ENCODE measurements at places on chromosomes 16 and 17. TPM values are rescaled to one million over a fixed set of nuclear protein-coding genes. Genes with fewer than 3 reads are reported as not detected.

GRCh38 chr17:19531780-19532501 lies 1.7 kb upstream of the SLC47A1 start:
- no peak for DNase-seq

DNA sequence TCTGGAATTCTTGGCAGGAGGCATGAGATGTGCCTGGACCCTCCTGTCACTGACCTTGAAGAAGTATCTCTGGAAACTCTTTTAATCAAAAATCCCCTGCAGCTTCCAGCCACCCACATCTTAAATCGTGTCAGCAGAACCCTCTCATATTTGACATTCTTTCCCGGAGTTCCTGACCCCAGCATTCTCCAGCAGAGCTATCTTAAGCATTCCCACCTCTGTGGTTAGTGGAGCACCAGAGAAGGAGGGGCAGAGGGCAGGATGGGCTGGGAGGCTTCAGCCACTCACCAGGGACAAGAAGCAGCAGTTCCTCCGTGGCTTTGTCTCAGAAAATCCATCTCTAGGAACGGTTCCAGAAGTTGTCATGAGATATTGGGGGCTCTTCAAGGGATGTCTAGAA lies 149.9 kb downstream of the RGS9 start:
- no peak for DNase-seq

DNA sequence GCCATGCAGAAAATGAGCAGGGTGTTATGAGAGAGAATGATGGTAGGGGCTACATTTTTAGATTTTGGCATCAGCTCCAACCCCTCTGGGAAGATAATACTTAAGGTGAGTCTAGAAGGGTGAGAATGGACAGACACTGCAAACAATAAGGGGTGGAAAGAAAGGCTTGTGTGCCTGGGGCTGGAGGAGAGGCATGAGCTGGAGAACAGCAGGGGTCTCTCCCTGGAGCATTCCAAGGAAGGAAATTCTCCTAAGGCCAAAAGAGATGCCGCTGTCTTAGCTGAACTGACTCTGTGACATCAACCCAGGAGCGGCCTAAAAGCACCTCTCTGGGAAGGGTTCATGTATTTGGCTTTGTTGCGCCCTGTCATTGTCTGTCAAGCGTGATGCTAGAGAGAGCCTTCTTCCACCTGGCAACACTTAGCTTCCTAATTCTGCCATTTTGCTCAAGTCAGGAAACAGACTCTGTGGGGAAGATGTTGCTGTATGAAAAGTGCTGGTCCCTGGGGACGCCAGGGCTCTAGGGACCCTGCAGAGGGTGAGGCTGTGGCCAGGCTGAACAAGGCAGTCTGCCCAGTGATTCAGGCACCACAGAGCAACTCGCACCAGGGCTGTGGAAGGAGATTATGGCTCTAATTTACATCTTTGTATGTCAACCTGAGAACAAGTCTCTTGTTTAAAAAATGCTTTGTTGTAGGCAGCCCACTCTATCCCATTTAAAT lies 225.7 kb downstream of the CBLN1 start:
- DNase-seq: no peak

DNA sequence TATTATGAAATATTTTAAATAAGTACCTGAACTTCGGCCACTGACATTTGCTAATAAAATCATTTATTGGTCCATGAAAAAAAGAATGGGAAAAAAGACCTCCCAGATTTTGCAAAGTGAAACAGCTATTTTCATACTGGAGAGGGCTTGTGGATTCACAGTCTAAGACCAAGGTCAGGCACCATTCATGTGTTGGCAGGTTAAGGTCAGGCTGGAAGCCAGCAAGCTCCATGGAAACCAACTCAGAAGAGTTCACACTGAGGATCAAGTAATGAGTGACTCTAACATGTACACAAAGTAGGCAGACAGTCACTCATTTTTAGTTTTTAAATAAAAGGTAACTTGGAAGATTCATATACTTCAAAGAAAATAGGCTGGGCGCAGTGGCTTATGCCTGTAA lies 3.4 kb downstream of the DNAJA2 start:
- no peak for DNase-seq

- no peak for DNase-seq
Measured at GRCh38 chr16:69626256-69626655, 60.5 kb downstream of the NFAT5 start.

GRCh38 chr16:83913245-83913633 lies 14.3 kb downstream of the MLYCD start:
- DNase-seq: no peak

- DNase-seq: no peak
Measured at GRCh38 chr16:51391798-51392511, 240.9 kb upstream of the SALL1 start.

GRCh38 chr17:57651996-57652395 lies 93.1 kb downstream of the CCDC182 start:
- DNase-seq: no peak

DNA sequence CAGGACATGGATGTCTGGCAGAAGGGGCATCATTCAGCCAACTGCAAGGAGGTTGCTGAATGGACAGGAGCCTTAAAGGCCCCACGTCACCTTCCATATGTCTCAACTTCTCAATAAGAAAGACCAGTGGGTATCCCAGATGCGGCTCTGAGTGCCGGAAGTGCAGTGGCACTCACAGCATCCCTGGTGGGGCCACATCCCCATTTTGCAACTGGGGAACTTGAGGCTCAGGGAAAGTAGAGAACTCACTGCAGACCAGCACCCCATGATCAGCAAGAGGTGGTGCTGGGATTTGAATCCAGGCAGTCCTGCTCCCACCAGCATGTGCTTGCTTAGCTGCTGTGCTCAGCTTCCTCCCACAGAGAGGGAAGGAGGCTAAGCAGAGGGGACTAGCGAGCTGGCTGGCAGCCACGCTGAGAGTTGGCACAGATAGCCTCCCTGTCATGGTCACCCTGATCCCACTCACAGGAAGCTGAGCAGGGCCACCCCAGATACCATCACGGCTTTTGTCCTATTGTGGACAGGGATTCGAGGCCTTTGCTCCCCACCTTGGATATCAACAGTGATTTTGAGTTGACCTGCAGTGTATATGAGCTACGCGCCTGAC lies 294.2 kb upstream of the FOXF1 start:
- peak; percentile 53 for DNase-seq

GRCh38 chr17:71975331-71975801 lies 145.5 kb upstream of the SOX9 start:
- DNase-seq: no peak

- no peak for DNase-seq
Measured at GRCh38 chr16:31118223-31119155, 1.0 kb downstream of the KAT8 start.

GRCh38 chr16:27389272-27389961 lies 12.6 kb upstream of the IL21R start:
- peak; percentile 34 for DNase-seq

DNA sequence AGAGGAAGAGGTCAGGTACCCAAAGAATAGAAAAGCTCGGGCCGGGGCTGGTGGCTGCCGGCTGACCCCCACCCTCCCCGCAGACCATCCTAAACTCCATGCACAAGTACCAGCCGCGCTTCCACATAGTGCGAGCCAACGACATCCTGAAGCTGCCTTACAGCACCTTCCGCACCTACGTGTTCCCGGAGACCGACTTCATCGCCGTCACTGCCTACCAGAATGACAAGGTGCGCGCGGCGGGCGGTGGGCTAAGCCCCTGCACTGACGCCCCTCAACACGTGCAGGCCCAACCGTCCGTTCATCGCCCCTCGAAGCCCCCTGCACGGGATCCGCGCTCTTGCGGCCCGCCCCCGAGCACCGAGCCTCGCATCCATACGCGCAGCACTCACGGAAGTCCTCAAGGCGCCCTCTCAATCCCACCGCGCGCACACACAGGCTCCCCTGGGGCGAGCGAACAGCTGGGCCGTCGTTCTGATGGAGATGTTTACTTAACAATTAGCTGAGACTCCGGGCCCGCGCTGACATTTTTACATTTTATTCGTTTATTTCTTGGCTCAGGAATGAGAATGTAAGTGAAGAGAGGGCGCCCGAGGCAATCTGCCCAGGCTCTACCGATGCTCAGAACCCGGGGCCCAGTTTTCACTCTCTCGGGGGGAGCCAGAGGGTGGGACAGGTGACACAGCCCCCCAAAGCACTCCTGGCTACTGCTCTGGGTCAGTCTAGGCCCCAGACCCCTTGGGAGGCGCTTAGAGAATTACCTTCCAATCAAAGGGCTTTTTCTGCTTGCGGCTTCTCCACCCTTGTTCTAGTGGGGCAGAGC lies 3.5 kb downstream of the TBX2 start:
- DNase-seq: no peak

- DNase-seq: no peak
Measured at GRCh38 chr17:35577830-35578196, 558 bp downstream of the PEX12 start.

- peak; percentile 17 for DNase-seq
Measured at GRCh38 chr16:20866145-20866772, 33.9 kb downstream of the DCUN1D3 start.

DNA sequence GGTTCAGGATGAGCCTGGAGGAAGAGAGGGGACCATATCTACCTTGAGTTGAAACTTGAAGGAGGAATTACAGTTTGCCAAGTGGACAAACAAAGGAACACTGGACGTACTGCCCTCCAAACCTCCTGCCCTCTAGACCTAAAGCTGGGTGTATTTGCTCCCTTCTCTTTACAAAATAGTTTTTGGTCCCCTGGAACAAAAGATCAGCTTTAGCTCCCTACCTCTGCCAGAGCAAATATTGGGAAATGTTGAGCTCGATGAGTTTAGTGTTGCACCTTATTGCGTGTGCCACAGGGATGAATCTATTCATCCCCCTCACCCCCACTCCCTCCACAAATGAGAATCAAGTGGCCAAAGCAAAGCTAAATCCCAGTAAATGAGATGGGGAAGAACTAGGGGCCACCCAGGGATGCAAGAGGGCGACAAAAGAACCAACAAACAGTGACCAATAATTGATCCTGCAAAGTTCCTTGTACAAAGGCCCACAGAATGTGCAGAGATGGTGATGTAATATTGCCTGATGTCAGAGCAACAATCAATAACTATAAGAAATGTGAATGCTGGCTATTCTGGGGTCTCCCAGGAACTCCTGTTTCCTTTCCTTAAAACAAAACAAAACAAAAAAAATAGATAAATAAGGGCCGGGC lies 17.2 kb upstream of the TAT start:
- DNase-seq: no peak

DNA sequence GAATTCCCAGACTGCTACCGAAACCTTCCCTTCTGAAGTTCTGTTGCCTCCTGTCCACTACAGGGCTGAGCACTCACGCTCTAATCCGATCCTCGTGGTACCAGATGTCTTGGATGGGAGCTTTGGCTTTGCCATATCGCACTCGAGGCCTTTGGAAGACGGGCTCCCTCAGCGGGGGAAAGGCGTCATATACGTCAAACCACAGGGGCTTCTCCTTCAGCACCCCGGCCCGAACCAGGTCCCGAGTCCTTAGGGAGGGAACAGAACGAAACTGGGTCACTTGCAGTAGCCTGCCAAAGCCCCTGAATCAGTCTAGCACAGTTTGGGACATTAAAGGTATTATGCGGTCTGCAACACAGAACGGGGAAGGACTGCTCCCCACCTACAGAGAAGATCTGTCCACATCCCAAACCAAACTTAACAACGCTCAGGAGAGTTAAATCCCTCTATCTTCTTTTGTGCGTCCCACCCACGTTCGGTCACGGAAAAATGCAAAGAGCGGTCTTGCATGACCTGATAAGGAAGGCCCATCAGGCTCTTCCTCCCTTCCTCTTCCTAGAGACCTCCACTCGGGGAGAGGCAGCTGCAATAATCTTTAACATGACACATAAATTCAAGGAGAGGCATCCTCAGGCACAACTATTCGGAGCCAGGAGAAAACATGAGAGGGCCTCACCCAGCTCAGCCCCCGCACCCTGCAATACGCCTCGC lies 526 bp downstream of the MRPS23 start:
- DNase-seq: no peak

DNA sequence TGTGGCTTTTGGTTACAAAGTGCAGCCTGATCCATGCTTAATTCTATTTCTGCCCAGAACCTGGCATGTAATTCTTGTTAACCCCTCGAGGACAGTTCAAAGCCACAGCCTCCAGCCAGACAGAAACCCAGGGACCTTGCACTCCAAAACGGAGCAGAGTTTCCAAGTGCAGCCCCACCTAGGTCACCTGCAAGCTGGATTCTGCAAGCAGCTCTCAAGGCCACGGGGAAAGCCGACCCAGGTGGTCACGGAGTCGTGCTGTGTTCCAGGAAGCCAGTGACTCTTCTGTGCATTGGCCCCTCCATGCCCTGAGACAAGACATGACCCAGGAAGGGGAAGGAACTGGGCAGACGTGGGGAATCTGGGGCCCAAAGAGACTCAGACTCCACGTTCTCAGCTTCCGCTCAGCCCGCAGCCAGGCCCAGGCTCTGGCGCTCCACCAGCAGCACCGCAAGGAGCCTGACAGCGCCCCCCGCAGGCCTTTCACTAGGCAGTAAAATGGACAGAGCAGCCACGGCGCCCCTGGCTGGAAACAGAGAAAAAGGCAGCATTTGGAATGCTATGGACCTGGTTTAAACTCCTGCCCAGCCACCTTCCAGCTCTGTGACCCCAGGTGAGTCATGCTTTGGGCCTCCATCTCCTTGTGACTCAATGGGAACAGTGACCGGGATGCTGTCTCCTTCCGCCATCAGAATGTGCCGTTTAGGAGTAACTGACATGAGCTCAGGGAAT lies 27.3 kb upstream of the GSG1L start:
- no peak for DNase-seq

- DNase-seq: no peak
Measured at GRCh38 chr16:88817785-88818574, 6.3 kb upstream of the APRT start.

GRCh38 chr16:19285431-19285830 lies at the start of gene CLEC19A:
Gene CLEC19A, plus strand, starts transcription at chr16:19285731. Its CDS starts 121 bp downstream, at chr16:19285852.
- DNase-seq: no peak

- no peak for DNase-seq
Measured at GRCh38 chr17:18122990-18123753, 14.6 kb downstream of the MYO15A start.

DNA sequence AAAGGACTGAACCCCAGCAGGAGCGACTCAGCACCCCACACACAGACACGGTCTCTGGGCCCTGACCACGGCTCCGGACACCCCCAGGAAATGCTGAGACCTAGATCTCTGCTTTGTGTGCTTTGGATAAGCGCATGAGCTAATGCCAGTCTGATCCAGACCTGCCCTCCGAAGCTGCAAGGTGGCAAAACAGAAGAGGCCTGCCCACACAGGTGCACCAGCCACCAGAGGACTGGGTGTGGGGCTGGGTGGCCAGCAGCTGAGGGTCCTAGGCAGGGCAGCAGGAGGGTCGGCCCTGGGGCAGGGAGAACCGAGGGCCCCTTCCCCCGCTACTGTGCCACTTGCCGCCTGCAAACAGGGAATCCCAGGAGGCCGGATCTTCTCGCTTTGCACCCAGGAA lies 30.7 kb upstream of the EIF1 start:
- no peak for DNase-seq

GRCh38 chr17:61167075-61167474 lies 232.6 kb upstream of the TBX2 start:
- no peak for DNase-seq

The CEP112 gene
- 11.4 TPM for total RNA-seq

The C17orf58 gene
- 3.2 TPM for total RNA-seq

The PRR29 gene
- total RNA-seq: 1.5 TPM

The C17orf107 gene
- total RNA-seq: not detected

The CES3 gene
- not detected for total RNA-seq

The KCNJ2 gene
- total RNA-seq: 7.5 TPM

The CCDC43 gene
- 2.6 TPM for total RNA-seq

The ICAM2 gene
- 212 TPM for total RNA-seq

The SMIM5 gene
- total RNA-seq: not detected
